RKO (cell line): ENCODE measurements at places on chromosomes 7 and 10.

DNA sequence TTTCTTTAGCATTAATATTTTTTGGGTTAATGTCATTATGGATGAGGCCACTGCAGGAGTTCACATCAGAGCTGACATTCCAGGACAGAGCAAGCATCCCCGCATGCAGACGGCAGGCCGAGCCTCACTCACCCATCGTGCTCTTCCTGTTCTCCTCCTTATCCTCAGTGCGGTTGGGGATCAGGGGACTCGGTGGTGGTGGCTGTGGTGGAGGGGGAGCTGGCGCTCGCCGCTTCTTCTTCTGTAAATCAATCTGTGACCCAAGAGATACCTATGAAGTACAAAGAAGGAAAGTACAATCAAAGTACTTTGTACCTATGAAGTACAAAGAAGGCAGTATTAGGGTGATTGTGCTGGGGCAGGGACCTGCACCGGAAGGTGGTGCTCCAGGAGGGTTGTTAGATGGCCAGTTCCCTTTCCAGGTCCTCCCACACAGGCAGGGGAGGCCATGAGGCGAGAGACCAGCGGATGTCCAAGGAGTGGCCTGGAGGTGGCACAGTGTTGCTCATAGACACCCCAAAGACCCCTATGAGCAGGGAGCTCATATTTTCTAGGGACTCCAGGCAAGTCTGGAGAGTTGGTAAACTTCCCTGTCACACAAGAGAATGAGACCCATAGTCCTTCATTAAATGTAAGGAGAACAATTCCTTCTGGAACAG, 231.4 kb downstream of the COBL start:
- DNase-seq, result no peak

DNA sequence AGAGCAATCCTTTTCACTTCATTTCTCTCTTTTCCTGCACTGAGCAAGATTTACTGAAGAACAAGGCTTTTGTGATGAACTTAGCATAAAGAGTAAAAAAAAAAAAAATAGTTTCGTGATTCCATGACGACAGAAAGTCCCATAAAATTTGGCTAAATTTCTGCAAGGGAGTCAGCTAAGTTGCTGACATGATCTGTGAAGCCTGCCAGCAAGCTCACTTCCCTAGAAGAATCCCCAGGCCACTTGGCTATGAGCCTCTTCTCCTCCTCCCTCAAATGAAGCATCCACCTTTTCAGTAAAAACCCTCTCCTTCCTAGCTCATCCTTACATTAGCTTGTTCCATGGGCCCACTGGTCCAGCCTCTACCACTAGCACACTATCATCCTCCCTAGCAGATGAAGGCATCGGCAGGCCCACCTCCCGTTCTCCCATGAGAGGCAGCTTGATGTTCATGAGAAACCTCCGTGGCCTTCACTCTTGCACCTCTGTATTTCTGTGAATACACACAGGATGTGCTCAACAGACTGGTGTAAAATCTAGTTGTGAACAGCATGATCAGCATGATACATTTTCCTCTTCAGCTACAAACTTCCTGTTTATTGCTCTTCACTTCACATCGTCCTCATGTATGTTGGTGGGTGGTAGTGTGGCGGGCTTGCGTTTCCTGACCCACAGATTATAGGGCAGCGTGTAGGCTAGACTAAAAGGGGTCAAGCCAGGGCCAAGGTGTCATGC, 30.9 kb downstream of the GIMAP8 start:
- no peak for DNase-seq

DNA sequence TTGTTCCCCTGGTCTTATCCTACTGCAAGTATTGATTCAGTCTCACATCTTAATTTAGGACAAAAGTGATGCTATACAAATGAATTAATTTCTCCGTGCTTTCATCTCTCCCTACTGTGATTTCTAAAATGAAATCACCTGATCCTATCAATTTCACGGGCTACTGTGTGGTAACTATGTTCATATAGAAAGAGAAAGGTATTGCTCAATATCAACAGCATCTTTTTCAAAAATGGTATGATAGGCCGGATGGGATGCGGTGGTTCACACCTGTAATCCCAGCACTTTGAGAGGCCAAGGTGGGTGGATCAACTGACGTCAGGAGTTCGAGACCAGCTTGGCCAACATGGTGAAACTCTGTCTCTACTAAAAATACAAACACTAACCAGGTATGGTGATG, 71.2 kb downstream of the PIK3CG start:
- no peak for DNase-seq

DNA sequence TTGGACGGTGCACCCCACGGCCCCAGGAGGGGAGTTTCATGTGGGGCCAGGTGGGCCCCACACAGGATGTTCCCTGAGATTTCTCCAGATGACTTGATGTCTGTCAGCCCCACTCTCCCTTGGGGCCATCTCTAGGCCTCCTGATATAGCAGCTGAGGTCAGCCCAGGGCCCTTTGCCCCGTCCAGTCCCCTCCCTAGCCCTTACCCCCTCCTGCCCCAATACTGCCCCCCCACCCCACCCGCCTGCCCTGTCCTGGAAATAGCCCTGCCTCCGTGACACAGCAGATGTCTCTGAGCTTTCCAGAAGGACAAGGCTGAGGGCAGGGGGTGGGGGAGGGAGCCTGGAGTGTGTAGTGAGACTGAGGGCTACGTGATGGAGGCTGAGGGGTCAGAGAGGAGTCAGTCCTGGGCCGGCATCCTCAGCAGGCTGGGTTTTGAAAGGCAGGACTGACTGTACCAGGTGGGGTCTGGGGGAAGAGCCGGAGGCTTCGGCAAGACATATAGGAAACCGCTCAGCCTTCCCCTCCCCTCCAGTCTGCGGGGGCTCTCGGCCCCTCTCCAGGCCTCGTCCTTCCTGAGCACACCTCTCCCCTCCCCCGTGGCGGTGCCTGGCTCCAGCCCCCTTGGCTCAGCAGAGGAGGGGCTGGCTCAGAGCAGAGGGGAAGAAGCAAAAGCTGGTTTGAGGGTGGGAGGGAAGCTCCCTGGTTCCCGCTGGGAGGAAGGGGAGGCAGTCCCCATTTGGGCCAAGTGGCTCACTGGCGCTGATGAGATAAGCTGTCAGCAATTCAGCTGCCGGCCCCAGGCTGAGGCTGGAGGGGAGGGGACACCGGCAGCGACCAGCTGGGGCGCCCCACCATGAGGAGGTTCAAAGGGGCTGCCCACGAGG, 2.0 kb downstream of the FLNC start:
- DNase-seq, result no peak

DNA sequence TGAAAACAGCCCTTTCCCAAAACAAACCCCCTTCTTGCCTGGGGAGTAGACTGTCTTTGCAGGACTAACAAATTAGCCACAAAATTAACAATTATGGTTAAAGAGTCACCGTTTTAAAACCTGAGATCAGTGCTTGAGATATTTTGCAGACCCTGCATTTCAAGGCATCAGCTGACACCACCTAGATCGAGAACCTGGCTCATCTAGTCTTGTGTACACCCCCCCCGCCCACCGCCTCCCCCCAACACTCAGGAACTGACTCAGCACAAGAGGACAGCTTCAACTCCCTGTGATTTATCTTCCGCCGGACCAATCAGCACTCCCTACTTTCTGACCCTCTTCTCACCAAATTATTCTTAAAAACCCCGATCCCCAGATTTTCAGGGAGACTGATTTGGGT, 737.1 kb downstream of the PHTF2 start:
- DNase-seq, result no peak

GRCh38 chr10:22712956-22713852, 1.2 kb downstream of the PIP4K2A start:
- DNase-seq, result peak; percentile 31

GRCh38 chr10:4646547-4646946, 179.5 kb upstream of the AKR1E2 start:
- no peak for DNase-seq
